ENCODE measurements at places on chromosomes 1 and 21. TPM values are rescaled to one million over a fixed set of nuclear protein-coding genes. Genes with fewer than 3 reads are reported as not detected.

Gene CAMK1G
- 0.83 TPM for total RNA-seq

Gene FCRL5
- total RNA-seq, result not detected

Gene TPTE
- not detected for total RNA-seq

Gene MX2
- 0.54 TPM for total RNA-seq

Gene LCE2B
- total RNA-seq, result not detected

Gene OR2M3
- not detected for total RNA-seq

Gene IGSF5
- total RNA-seq, result not detected

Gene FMN2
- total RNA-seq, result 50.0 TPM

Gene C4BPA
- total RNA-seq, result not detected

Gene GUCA2A
- total RNA-seq, result not detected

Gene CTTNBP2NL
- total RNA-seq, result 31.7 TPM

Gene IVL
- not detected for total RNA-seq
